ENCODE measurements at places on chromosomes 6 and 20.

DNA sequence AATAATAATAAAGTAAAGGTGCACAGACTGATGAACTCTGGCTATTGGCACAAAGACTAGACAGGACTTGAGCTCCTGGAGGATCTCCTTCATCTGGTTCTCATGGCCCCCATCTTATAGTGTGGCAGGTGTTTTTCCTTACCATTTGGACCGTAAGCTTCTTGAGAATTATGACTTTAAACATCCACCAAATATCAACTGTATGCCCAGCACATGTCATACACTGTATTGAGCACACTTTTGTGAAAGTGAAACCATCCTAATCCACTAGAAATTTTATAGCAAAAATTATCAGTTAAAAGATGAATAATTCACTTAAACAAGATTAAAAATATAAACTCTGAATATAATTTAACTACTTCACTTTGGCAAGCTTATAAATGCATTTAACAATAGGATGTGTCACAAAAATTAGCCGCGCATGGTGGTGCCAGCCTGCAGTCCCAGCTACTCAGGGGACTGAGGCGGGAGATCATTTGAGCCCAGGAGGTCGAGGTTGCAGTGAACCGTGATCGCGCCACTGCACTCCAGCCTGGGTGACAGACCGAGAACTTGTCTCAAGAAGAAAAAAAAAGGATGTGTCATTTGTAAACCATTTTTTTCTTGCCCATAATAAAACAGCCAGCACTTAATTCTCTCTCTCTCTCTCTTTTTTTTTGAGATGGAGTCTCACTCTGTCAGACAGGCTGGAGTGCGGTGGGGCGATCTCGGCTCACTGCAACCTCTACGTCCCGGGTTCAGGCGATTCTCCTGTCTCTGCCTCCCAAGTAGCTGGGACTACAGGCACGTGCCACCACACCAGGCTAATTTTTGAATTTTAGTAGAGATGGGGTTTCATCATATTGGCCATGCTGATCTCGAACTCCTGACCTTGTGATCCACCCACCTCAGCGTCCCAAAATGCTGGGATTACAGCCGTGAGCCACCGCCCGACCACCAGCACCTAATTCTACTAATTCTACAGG is 9.1 kb downstream of the HIVEP2 start:
- DNase-seq: no peak

DNA sequence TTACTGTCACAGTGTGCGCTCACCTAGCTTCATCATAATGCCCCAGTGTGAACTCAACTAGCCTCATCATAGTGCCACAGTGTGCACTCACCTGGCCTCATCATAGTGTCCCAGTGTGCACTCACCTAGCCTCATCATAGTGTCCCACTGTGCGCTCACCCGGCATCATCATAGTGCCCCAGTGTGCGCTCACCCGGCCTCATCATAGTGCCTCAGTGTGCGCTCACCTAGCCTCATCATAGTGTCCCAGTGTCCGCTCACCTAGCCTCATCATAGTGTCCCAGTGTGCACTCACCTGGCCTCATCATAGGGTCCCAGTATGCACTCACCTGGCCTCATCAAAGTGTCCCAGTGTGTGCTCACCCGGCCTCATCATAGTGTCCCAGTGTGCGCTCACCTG is 10.6 kb downstream of the TMEM242 start:
- no peak for DNase-seq

GRCh38 chr20:57619051-57619831 is 985 bp downstream of the ZBP1 start:
- DNase-seq: no peak

DNA sequence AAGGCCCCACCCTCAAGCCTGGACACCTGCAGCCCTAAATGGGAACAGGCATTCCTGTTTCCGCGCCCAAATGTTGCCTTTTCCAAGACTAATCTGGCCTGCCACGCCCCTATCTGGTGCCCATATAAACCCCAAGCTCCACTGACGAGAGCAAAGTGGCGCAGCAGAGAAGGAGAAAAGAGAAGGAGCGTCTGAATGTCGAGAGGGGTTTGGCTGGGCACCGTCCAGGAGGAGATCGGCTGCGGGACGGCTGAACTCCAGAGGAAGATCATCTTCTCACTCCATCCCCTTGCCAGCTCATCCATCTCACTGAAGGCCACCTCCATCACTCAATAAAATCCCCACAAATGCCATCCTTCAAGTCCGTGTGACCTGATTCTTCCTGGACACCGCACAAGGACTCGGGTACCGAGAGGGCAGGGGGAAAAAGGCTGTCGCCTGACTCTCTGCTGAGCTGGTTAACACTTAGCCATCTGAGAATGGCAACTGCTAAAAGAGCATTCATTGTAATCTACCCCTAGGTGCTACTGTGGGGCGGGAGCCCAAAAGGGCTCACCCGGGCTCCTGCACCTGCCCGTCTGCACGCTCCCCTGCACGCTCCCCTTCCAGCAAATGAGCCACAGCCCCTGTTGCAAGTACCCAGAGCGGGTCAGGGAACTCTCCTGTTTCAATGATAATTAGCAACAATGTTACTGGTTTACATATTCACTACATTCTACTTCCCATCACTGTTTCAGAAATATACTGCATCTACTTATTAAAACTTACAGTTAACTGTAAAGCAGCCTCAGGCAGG is 23.5 kb downstream of the TAF4 start:
- no peak for DNase-seq

GRCh38 chr6:158418501-158418900 is 106.2 kb downstream of the TULP4 start:
- DNase-seq: no peak

- no peak for DNase-seq
Observed at GRCh38 chr20:46157625-46158024, 39.5 kb downstream of the CD40 start.

DNA sequence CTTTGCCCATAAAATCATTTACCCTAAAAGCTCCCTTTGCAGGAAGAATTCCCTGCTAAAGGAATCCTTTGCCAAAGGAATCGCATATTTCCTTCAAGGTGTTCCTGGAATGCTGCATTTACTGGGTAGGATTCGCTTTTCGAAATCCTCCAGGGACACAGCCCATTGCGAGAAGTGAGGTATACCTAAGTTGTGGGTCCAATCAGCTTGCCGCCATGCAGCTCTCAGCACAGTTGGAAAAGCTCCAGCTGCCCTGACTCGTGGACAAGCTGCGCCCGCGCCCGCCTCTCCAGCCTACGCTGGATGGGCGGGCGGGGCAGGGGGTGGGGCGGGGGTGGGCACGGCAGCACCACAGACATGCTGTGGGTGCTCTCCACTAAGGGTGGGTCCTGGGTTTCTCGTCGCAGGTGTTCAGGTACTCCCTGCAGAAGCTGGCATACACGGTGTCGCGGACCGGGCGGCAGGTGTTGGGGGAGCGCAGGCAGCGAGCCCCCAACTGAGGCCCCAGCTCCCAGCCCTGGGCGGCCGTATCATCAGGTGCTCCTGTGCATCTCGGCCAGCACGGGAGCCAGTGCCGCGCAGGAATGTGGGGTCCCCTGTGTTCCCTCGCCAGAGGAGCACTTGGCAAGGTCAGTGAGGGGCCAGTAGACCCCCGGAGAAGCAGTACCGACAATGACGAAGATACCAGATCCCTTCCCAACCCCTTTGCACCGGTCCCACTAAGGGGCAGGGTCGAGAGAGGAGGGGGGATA is 1.4 kb downstream of the NNAT start:
- peak; percentile 58 for DNase-seq

DNA sequence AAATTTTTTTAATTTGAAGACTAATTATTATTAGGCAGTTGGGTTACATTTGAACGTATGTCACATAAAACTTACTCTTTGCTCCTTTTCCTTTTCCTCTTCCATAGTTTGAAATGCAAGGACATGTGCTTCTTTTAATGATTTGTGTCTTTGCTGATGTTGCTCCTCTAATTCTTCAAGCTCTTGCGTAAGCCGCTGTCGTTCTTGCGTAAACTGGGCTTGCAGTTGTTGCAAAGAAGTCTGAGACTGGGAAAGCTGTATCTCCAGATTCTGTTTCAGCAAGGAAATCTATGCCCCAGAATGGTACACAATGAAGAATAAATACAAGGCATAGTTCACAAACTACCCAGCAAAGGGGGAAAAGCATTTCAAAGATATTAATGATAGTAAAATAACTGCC is 45.1 kb upstream of the MCM9 start:
- no peak for DNase-seq

- no peak for DNase-seq
Observed at GRCh38 chr6:148866657-148867268, 119.9 kb downstream of the UST start.

DNA sequence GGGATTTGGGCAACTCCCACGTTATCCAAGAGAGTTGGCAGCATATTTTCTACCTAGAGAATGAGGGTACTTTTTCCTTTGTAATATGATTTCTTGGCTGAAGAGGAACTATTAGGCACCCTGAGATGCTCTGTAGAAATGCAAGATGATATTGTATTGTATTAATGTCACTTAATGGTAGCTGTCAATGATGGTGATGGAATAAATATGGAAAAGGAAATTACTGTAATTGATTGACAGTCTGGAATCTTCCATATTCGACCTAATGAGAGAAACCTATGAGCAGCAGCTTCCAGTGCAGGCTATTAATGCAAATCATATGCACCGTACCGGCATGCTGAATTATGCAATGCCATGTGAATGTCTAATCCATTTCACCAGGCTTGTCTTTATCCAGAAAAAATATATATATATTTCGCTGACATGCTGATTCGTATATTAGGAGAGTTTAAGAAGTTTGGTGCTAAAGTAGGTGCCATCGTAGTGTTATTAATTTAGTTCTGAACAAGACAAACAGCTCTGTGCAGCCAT is 494.2 kb upstream of the JARID2 start:
- no peak for DNase-seq

DNA sequence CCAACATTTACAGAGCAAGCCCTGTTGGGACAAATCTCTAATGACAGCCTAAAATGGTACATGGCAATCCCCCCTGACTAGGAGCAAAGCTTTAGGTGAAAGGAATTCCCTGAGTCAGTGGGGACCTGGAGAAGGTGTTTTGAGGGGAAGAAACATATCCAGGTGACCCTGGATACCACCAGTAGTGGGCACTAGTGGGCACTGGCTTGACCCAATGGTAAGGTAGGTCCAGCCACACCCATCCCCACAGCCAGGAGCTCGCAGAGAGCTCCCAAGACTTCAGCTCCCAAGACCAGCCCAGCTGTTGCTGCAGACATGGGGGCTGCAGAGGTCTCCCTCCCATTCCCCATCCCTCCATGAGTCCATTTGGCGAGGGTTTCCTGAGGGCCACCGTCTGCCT is 19.5 kb downstream of the GRM4 start:
- no peak for DNase-seq

- no peak for DNase-seq
Observed at GRCh38 chr6:22432060-22432459, 135.2 kb upstream of the PRL start.

GRCh38 chr6:95978230-95978629 is 37.5 kb upstream of the FUT9 start:
- DNase-seq: no peak

GRCh38 chr20:1712634-1713624 is 55.4 kb upstream of the SIRPG start:
- no peak for DNase-seq

- no peak for DNase-seq
Observed at GRCh38 chr6:129818251-129818650, 42.9 kb downstream of the TMEM244 start.

DNA sequence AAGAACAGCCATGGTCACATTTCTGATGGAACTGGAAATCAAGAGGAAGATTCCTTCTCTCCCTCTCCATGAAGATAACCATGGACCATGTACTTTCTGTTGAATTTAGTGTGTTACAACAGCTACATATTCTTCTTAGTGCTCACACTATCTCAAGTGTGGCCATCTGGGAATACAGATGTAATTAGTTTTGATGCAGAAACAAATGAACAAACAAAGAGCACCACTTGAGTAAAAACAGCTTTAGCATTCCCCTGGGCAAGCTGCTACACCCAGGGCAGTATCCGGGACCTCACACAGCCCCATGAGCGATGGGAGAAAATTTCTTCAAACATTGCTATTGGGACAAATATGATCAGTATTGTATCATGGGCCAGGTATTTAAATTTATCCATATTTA is 75.2 kb downstream of the RAMACL start:
- DNase-seq: no peak

DNA sequence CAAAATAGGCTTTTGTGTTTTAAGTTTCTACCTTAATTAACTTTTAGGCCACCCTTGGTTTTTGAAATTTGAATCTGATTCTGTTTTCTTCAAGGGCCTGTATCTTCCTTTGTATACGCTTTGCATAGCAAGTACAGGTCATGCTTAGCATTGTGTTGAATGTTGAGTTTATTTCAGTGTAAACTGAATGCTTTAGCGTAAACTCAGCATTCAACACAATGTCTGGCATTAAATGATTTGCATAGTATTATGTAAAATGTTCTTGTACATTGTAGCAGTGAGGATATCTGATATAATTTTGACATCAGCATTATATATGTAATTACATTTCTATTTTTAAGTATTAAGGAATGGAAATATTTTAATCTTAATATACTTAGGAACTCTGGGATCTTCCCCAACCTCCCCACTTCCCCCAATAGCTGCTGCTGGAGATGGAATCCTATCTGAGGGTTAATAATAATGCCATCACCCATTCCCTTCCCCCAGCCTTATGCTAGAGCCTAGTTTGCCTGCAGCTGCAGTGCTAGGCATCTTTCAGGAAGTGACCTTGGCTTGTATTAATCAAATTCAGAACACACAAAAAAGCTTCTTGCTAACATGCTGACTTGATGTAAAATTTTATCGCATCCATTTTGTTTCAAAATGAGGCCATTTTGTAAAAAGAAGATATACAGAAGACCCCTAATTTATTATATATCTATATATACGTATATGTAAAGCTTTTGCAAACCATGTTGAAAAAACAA is 73.1 kb downstream of the NCOA3 start:
- DNase-seq: peak; percentile 18

DNA sequence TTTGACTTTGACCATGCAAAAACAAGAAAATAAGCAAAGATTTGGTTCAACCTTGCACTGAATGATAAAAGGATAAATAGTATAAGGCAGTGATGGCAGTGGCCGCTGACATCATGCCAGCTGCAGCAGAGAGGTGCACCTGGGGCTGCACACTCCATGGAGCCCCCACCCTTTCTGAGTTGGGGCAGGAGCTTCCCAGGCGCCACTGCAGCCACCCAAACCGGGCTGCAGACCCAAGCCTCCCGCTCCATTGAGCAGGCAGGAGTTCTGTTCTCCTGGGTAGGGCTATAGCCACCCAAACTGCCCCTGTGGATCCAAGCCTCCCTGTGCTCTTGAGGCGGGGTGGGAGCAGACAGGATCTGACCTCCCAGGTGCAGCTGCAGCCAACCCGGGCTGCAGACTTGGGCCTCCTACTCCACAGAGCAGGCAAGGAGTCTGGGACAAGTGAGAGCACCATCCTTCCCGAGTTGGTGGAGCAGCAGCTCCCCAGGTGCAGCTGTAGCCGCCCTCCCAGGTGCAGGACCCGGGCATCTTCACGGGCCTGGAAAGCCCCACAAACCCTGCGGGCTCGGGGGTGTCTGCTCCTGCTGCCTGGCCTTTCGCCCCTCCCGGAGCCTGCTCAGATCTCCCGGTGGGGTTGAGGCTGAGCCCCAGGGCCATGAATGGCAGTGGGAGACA is 537.9 kb downstream of the TENT5A start:
- no peak for DNase-seq
